ENCODE measurements at places on chromosomes 16 and 17.
A peak's percentile ranks its signal among the peaks of the same experiment; 100 is the strongest.

GRCh38 chr16:85908444-85908843 is 9.5 kb downstream of the IRF8 start:
- DNase-seq: no peak

- DNase-seq: no peak
These were observed 5.8 kb downstream of the C16orf95 start for GRCh38 chr16:87311387-87311786.

DNA sequence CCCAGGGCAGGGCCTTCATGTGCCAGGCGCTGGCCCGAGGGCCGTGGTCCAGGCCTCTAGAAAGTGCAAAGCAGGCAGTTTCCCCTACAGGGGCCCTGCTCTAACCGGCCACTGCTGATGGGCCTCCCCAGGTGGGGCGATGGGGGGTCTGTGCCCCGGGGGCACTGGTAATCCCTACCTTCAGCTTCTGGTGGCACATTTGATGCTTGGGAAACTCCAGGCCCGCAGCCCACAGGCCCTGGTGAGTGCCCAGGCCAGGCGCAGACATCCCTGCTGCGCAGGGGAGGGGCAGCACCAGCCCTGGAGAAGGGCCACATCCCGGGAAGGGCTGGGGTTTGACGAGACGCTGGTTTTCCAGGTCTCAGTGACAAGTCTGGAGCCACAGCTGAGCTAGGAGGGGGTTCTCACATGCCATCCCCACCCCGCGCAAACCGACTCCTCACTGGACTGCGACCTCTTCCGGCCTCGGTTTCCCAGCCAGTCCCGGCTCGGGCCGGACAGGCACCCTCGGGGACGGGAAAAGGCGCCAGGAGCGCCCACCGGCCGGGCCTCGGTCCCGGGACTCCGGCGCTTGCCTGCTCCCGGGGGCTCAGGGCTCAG is 1.6 kb downstream of the DOC2B start:
- no peak for DNase-seq

GRCh38 chr16:15545544-15545943 is 97.4 kb downstream of the MARF1 start:
- no peak for DNase-seq

DNA sequence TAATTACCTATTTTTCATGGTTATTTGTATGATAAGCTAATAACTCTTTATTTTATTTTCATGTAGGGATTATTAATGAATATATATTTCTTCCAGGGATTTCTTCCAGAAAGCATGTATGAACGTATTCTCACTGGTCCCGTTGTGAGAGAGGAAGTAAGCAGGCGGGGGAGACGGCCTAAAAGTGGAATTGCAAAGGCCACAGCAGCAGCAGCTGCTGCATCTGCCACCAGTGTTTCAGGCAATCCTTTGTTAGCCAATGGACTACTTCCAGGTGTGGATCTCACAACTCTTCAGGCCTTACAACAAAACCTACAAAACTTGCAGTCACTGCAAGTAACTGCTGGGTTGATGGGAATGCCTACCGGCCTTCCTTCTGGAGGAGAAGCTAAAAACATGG is 110.3 kb upstream of the RBL2 start:
- no peak for DNase-seq

- DNase-seq: peak; percentile 21
These were observed 18.2 kb downstream of the ALOX15 start for GRCh38 chr17:4623249-4623648.

DNA sequence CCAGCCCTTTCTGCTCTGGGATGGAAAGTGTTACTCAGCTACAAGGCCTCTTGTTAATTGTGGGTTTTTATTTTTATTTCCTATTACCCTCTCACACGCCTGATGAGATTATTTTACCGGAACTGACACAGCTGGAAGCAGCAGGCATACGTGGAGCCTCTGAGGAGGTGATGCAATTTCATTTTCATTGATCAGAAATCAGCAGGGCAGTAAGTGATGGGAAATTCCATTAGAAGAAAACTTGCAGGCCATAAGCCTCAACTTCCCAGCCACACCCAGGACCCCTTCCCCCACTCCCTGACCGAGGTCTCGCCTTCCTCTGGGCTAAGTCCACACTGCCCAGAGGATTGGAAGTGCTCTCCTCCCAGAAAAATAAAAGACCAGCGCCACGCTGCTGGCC is 69.7 kb downstream of the ZFHX3 start:
- DNase-seq: peak; percentile 49

GRCh38 chr16:48204825-48205151 is 39.3 kb upstream of the LONP2 start:
- no peak for DNase-seq

DNA sequence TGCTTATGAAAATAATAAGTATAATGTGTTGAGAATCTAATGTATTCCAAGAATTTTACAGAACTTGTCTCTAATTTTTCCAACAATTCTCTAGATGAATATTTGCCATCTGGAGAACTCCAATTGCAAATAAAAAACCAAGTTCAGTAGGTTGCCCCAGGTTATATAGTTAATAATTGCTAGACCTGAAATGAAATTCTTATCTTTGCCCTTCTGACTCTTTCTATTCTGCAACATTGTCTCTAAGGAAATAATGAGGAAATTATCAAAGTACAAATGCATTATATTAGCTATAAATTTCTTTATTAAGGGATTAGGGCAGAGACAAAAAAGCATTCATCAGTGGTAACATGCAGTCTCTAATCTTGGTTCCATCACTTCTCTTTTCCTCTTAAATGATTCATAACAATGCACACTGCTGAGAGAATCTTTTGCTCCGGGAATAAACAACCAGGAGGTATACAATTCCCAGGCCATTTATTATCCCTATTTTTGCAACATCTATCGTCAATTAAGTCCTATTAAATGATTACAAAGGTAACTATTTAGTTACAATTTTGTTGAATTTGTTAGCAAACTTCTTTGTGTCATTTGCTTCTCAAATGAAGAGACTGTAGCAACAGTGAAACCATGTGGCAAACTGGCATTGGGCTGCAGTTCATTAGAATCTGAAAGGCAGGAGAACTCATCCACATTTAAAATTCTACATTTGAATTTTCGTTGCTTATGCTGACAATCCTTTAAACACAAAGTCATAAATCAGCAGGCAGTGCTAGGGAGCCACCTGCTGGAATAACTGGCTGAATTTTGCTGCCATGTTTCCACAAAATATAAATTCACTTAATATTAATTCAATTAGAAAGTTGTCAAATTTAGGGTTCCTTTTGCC is 349.6 kb downstream of the KIF2B start:
- DNase-seq: peak; percentile 4

DNA sequence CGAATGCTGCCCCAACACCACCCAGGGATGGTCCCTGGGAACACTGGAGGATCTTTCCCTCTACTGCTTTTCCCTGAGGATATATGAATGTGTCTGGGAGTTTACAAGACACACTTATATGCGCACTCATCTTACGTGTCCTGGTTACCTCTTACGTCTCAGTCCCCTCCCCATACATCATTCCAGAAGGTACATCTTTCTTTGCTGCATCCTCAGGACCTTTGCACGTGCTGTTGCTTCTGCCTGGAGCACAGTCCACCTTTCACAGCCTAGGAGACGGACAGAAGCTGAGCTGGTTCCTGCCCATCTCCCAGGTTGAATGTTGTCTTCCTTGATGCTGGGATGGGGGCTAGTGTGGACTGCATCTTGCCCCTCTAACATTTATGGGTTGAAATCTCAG is 153.0 kb upstream of the FOXF1 start:
- DNase-seq: no peak

DNA sequence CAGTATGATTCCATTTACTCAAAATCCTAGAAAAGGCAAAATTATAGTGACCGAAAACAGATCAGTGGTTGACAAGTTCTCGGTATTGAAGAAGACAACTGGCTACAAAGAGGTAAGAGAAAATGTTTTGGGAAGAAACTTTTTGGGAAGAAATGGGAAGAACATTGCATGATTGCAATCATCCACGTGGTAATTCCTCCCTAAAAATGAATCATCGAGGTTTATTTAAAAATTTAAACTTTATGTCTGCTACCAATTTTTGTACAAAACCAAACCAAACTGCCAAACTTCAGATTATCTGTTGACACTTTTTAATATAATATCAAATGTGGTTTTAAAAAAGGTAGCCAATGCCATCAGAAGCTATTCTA is 8.1 kb downstream of the SMURF2 start:
- no peak for DNase-seq

GRCh38 chr16:52404546-52404945 is 142.4 kb downstream of the TOX3 start:
- DNase-seq: no peak

DNA sequence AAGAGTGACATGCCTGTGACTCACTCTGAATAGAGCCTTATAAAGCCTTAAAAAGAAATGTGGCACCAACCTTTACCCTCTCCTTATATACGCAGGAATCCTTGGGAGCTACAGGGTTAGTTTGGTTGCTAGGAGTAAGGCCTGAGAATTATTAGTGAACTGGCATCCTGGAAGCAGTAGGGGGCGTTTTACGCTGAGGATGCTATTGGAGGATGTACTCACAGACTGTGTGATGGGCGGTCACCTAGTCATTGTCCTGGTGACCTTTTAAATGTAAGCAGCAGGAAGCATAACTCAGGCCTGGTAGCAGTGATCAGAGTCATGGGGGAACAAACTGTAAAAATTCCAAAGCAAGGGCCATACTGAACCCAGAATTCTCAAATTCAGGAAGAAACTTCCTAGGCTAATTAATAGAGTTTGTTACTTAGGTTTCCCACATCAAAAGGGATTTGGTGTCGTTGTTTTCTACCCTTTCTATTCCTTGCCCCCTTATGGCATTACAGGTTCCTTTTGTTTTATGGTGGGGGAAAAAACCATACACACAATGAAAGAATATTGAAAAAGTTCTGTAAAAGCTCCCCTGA is 153.8 kb downstream of the SNX11 start:
- no peak for DNase-seq

- peak; percentile 84 for DNase-seq
These were observed 78.9 kb downstream of the CNGB1 start for GRCh38 chr16:57892041-57892440.

DNA sequence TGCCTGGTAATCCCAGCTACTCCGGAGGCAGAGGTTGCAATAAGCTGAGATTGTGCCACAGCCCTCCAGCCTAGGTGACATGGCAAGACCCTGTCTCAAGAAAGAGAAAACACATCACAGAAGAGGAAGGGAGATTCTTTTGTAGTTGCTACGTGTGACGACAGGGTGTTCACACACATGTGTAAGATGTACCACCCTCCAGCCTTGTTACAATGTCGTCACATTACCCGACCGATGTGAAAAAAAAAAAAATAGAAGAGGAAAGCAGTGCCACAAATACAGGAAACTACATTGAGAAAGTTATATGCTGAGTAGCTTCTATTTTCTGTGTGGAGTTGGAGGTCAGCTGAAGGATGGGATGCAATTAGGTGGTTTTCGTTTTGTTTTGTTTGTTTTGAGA is 56.0 kb downstream of the CLUH start:
- DNase-seq: no peak

- no peak for DNase-seq
These were observed 22.9 kb downstream of the MARVELD3 start for GRCh38 chr16:71648921-71649320.

- DNase-seq: peak; percentile 68
These were observed 38.6 kb downstream of the USP10 start for GRCh38 chr16:84738255-84739038.

DNA sequence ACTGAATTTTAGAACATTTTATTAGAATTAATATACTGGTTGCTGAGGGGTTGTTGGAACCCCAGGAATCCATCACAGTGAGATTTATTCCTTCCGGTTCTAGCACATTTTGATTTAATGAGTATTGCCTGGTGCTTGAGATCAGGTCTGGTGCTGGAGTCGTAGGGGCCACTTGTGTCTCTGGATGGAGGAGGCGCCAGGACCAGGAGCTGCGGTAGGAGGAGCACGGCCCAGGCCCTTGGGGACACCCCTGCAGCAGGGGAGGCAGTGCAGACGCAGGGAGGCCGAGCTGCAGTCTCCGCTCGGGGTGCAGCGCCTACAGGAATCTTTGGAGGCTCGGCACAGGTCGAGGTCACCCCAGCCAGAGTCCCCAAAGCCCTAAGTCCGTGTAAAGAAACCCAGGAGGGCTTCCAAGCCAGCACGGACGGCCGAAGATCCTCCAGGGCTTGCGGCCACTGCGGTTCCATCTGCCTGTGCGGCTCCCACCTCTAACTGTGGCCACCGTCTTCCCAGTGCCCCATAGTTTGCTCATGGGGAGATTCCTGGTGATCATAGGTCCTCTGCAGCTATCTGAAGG is 66.2 kb upstream of the CREBBP start:
- DNase-seq: no peak

GRCh38 chr17:6077752-6078151 is 7.6 kb downstream of the WSCD1 start:
- DNase-seq: no peak

DNA sequence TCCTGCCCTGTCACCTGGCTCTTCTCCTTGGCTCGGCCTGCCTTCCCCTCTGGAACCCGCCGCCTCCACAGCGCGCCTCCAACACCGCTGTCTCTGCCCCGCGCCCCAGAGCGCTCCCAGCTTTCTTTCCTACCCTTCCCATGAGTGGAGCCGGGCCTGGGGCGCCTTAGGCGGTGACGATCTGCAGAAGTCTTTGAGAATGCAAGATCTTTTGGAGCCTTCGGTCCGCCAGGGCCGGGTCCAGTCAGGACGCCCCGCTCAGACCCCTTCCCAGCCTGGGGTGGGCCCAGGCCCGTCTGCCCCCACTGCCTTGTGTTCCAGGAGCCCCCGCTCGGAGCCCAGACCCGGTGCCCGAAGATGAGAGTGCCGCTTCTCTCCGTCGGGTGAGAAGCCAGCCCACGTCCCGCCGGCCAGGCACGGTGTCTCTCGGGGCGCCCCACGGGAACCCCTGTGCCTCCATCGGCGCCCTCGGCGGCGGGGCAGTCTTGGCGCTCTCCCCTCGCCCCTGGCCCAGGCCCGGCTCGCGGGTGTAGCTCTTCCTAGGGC is 40.0 kb downstream of the MRM1 start:
- no peak for DNase-seq

GRCh38 chr17:68662037-68662432 is 60.9 kb upstream of the FAM20A start:
- DNase-seq: no peak

DNA sequence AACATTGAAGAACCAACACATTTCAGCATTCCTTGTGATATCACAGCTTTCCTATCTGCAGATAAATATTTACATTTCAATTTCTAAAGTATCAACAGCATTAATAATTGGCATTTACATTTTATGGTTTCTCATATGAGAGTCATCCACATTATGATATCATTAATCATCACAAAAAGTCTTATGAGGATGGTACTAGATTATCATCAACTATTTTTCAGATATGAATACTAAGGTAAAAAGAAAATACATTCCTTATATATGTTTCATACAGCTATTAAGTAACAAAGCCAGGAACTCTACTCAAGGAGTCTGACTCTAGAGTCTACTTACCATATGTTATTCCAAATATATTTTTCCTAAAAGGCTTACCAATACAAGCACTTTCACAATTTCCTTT is 40.7 kb downstream of the ABCA5 start:
- DNase-seq: peak; percentile 24

GRCh38 chr17:77489239-77489892 is 348.6 kb downstream of the SEC14L1 start:
- no peak for DNase-seq

GRCh38 chr16:81708266-81709015 is 70.7 kb upstream of the PLCG2 start:
- DNase-seq: no peak

GRCh38 chr17:28579526-28579925 is 2.8 kb upstream of the ALDOC start:
- no peak for DNase-seq
